ENCODE measurements at places on chromosomes 4 and X.
A peak's percentile ranks its signal among the peaks of the same experiment; 100 is the strongest.

DNA sequence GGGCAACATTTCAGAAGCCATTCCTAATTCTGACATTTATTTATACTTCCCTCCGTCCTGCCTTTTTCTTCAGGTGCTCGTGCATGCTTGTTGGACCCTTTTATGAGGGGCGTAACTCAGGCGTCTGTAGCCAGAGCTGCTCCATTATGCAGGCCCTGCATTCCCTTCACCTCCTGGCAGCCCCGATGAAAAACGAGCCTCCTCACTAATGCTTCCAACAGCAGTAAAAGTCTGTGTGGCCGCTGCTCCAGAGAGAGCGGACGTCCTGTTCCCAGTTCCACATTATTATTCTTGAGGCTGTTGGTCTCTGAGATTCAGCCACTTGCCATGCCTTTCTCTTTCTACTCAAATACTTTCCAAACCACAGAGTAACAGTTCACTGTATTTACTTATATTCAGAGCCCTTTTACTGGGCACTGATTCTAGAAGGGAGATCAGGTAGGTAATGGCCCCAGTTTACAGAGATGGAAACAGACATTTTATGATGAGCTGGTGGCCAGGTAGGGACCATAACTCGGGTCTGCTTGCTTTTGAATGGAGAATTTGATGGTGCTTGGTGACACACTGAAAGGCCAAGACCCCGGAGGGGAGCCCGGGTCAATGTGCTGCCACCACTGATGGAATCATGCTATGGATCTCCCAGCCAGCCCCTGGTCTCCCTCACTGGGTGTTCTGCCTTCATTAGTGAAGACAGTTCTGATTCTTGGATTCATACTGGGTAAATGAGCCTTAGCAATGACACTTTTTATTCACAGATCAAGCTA, 101.0 kb downstream of the GATB start:
- no peak for DNase-seq

GRCh38 chr4:86357608-86358007, 2.2 kb downstream of the MAPK10 start:
- no peak for DNase-seq

- DNase-seq = no peak
Observed at GRCh38 chrX:12405306-12405705, 267.0 kb downstream of the FRMPD4 start.

DNA sequence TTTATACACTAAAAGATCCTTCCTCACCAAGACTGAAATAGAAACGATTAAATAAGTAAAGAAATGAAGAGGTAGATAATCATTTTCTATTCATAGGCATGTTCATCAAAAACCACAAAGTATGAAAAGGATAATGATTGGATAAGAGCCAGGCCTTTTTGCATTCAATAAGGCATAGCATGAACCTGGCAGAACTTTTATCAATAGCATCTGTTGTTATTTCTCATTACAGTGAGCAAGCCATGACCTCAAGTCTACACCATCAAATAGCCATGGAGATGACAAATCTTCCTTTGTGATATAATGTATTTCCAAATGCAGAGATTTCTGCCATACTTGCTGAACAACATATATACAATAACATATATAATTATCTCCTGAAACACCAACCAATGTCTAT, 206.0 kb upstream of the SLC7A11 start:
- no peak for DNase-seq

DNA sequence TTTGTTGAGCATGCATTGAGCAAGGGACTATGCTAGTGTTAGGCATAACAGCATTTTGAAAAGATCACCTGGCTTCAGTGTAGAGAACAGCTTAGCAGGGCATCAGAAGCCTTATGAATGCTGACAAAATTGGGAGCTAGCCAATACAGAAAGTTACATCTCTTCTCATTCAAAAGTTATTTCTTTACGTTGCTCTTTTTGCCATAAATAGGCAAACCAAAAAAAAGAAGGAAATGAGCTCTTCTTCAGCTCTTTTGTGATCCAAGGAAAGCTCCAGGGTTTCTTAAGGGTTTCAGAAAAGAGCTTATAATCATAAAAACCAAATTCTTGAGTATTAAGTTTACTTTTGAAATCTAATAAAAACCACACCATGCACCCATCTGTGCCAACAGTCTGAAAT, 35.2 kb upstream of the LNX1 start:
- DNase-seq = no peak

DNA sequence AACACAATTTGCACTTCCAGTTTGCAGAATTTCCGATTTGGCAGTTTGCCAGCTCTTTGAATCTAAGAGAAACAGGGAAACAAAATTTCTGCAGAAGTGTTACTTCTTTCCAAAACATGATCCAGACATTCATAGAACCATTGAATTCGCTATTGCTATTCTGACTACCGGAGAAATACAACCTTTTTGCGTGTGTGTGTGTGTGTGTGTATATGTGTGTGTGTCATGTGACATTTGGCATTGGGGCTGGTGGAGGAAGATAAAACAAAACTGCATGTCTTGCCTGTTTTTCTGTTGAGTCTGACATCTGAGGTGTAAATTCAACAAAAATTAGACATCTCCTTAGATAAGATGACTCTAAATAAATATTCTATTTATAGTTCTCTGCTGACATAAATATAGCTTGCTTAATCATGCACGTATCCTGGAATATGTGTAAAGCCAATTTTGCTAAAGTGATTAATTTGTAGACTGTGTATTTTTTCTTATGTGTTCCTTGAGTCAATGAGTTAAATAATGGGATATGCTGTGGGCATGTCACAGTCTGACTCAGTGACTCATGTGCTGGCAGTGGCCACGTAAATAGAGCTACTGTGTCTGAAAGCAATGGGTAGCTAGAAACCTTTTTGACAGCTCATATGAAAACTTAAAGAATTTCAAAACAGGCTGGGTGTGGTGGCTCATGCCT, 98.9 kb downstream of the HPGD start:
- DNase-seq = peak; percentile 10

Data from stimulated activated naive CD8-positive, alpha-beta T cell treated with anti-CD3 and anti-CD28 coated beads, Interleukin-15, amount 100 ng/mL, for 72 hours (primary cell).